ENCODE measurements at places on chromosomes 7 and 10. TPM values are rescaled to one million over a fixed set of nuclear protein-coding genes. Genes with fewer than 3 reads are reported as not detected.

Gene TMEM225B
- total RNA-seq = 2.2 TPM

Gene CEP55
- total RNA-seq = 13.8 TPM

Gene GATA3
- not detected for total RNA-seq

Gene MUC12
- not detected for total RNA-seq

Gene AKR1D1
- total RNA-seq = not detected

Gene LIPN
- total RNA-seq = not detected

Gene GTPBP10
- 25.6 TPM for total RNA-seq

Gene SMURF1
- total RNA-seq = 39.5 TPM

Gene DENND2A
- total RNA-seq = 20.2 TPM

Gene CLCN1
- 0.21 TPM for total RNA-seq

Gene CPXM2
- 19.2 TPM for total RNA-seq

Gene OR2A5
- total RNA-seq = not detected

Gene CTBP2
- 66.3 TPM for total RNA-seq

Gene MACC1
- 1.0 TPM for total RNA-seq

Gene SYT15B
- total RNA-seq = 2.1 TPM

Gene OPN4
- not detected for total RNA-seq

Gene MXI1
- 51.5 TPM for total RNA-seq

Gene OGDHL
- total RNA-seq = 5.9 TPM

Gene SLC39A12
- not detected for total RNA-seq

Gene SFRP5
- not detected for total RNA-seq

Gene COX19
- total RNA-seq = 11.3 TPM

Gene C10orf67
- 0.21 TPM for total RNA-seq

Gene OR2A42
- 0.15 TPM for total RNA-seq

Gene LIPM
- total RNA-seq = not detected
